Osteocyte (in vitro differentiated cells): ENCODE measurements at places on chromosomes 2 and 18. TPM values are rescaled to one million over a fixed set of nuclear protein-coding genes. Genes with fewer than 3 reads are reported as not detected.

DNA sequence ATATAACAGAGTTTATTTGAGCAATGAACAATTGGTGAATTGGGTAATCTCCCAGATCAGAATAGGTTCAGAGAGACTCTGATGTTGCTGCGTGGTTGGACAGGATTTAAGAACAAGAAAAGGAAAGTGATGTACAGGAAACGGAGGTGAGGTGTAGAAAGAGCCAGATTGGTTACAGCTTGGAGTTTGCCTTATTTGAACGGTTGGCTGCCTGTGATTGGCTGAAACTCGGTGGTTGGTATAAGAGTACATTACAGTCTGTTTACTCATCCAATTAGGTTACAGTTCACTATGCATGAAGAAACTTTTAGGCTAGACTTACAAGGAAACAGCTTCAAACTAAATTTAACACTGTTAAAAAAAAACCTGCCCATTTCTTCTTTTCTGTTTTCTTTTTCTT, 68.0 kb upstream of the CABLES1 start:
- H3K4me1 ChIP-seq: peaks cover 11% of the 10 kb centered on the region
- no peak overlapping the region for H3K27ac ChIP-seq
- DNase-seq: no peak
- H3K4me3 ChIP-seq: no peak overlapping the region

DNA sequence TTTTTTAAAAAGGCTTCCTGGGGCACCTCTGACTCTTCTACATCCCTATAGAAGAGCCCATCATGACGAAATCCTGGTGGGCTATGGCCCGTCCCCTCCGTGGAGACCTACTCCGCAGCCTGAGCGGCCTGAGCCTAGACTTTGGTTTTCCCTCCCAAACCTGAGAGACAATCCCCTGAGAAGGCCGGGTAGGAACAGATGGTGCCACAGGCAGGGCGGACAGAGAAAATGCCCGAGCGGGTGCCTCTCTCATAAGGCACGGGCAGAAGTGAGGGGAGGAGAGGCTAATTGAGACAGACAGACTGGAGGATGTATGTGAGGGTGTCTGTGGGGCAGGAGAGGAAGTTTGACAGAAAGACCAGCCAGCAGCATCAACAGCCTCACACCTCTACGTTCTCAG, 20.2 kb upstream of the SFXN5 start:
- peaks cover 43% of the 10 kb centered on the region for H3K4me1 ChIP-seq
- H3K27ac ChIP-seq: no peak overlapping the region
- peaks cover 10% of the 10 kb centered on the region for H3K36me3 ChIP-seq
- no peak for DNase-seq

GRCh38 chr18:61992285-61992684, 99.5 kb upstream of the RNF152 start:
- peak overlapping the region; percentile 15 for H3K4me3 ChIP-seq
- peaks cover 73% of the 10 kb centered on the region for H3K4me1 ChIP-seq
- peak overlapping the region; percentile 90 for H3K27ac ChIP-seq
- DNase-seq: no peak

DNA sequence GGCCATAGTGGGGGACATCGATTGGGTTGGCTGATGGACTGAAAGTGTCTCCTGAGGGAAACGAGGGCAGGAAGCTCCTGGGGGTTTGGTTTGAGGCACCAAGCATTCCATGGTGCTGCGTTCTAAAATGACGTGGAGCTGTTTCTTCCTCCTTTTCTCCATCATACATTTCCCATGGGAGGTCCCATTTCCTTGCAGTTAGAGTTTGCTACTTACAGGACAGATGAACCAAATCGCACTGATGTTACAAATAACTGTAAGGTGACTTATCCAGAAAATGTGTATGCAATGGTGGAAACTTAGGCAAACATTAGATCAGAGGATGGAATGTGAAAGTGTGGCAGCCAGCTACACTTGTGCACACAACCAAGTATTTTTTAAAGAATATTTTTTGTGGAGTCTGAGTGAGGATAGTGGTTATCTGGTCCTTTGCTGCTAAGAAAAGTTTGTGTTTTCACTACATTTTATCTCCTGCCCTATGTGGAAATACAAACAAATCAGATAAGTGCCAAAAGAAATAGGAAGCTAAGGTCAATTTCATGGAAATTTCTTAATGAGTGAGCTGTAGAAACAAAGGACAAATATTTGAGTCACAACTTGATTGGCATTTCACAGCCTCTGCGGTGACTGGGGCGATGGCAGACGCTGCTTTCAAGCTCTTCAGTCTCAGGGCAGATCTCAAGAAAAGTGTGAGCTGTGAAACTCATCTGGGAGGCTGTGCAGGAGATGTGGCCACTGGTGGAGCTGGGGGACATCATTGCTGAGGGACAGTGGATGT, 256.2 kb downstream of the TSN start:
- H3K4me1 ChIP-seq: no peaks in the 10 kb centered on the region
- DNase-seq: no peak
- H3K36me3 ChIP-seq: no peaks in the 10 kb centered on the region
- H3K4me3 ChIP-seq: no peak overlapping the region

DNA sequence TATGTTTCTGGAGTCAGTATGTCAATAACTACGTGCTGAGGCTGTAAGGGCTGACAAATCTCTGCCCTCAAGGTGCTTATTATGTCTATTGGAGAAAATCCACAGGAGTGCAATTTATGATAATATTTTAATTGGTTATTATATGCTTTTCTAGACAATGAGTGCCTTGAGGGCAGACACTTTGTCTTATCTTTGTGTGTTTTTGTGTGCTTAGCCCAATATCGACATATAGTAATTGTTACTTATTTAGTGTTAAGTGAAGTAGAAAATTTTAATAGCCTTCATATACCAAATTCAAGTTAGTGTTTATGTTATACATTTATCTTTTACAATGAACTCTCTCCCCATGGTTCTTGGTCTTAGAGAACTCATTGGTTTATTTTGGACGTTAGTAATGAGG, 118.9 kb downstream of the WDR7 start:
- H3K27ac ChIP-seq: no peak overlapping the region
- no peaks in the 10 kb centered on the region for H3K27me3 ChIP-seq
- H3K4me1 ChIP-seq: no peaks in the 10 kb centered on the region
- DNase-seq: no peak
- H3K36me3 ChIP-seq: peaks cover 7% of the 10 kb centered on the region

DNA sequence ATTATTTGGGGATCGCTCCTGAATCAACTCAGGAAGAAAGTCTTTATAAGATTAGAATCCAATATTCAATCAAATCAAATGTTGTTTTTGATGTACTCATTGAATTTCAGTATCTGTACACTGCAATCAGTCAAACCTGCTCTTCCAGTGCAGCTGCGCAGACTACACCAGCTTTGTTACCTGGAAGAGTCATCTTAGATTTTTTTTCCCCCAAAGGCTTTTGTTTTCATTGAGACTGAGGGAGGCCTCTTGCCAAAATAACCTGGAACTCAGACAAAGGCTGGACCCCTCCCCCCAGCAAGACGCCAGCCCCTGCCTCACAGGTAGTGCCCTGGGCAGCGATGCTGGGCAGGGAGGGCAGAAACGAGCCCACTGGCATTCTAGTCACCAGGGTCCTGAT, 74.8 kb downstream of the ARHGEF4 start:
- no peak overlapping the region for H3K27ac ChIP-seq
- peaks cover 8% of the 10 kb centered on the region for H3K27me3 ChIP-seq
- no peaks in the 10 kb centered on the region for H3K4me1 ChIP-seq
- H3K36me3 ChIP-seq: no peaks in the 10 kb centered on the region
- peak; percentile 42 for DNase-seq
- no peak overlapping the region for H3K4me3 ChIP-seq

GRCh38 chr2:231012463-231012862, 16.5 kb downstream of the SPATA3 start:
- no peak overlapping the region for H3K27ac ChIP-seq
- H3K4me1 ChIP-seq: no peaks in the 10 kb centered on the region
- no peak for DNase-seq
- no peak overlapping the region for H3K4me3 ChIP-seq
- no peaks in the 10 kb centered on the region for H3K36me3 ChIP-seq

DNA sequence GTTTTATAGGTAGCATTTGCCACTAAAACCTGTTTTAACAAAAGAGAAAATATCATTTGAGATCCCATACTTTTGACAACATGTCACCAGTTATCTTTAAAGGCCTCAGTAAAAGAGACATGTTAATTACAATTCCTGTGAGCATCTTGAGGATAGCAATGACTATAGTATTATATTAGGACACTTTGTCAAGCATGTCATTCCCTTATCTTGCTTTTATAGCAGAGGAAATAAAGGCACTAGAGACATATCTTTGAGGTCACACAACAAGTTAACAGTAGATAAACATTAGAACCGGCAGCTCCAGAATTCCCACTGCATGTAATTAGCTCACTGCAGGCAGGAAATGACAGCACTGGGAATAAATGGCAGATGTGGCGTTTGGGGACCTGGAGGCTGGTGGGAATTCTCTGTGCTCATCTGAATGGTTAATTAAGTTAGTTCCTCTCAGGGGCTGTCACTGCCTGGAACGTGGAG, 25.9 kb downstream of the LYPD6B start:
- no peaks in the 10 kb centered on the region for H3K36me3 ChIP-seq
- H3K4me3 ChIP-seq: no peak overlapping the region
- no peaks in the 10 kb centered on the region for H3K27me3 ChIP-seq

GRCh38 chr2:108348816-108349570, 28.8 kb upstream of the SULT1C4 start:
- peaks cover 3% of the 10 kb centered on the region for H3K27me3 ChIP-seq
- H3K4me1 ChIP-seq: peaks cover 7% of the 10 kb centered on the region
- no peak overlapping the region for H3K27ac ChIP-seq
- no peaks in the 10 kb centered on the region for H3K36me3 ChIP-seq
- no peak for DNase-seq

DNA sequence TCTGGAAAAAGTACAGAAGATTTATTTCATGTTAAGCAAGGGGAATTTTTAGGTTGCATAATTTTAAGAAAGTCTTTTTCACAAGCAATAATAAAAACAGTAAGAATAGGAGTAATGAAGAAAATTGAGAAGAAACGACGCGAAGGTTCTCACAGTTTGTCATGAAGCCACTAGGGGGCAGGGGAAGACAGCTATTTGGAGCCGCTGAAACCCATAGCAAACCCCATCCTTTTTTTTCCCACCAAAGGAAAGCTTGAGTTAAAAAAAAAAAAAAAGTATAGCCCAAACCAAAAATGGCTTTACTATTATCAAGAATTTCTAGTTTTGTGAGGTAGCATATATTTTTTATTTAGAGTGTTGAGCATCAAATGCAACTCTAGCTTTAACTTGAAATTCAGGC, 300.9 kb downstream of the PHLPP1 start:
- H3K4me3 ChIP-seq: no peak overlapping the region
- no peak for DNase-seq
- H3K36me3 ChIP-seq: no peaks in the 10 kb centered on the region
- H3K27ac ChIP-seq: no peak overlapping the region

DNA sequence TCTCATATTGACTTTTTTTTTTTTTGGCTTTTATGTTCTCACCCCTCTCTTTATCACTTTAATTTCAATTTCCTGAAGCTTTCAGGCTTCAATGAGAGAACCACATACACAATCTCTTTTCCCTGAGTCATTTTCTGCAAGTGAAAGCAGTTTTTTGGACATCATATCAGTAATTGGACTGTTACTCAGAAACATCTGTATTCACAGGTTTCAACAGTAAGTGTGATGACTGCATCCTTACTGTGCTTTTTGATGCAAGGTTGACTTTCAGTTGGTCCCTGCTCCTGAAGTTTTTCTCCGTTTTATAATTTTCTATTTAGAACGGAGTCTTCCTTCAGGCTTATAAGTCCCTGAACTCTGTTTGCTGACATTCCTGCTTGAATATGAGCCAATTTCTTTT, 70.5 kb upstream of the CCBE1 start:
- H3K36me3 ChIP-seq: no peaks in the 10 kb centered on the region
- H3K27ac ChIP-seq: no peak overlapping the region
- H3K4me1 ChIP-seq: peaks cover 8% of the 10 kb centered on the region

DNA sequence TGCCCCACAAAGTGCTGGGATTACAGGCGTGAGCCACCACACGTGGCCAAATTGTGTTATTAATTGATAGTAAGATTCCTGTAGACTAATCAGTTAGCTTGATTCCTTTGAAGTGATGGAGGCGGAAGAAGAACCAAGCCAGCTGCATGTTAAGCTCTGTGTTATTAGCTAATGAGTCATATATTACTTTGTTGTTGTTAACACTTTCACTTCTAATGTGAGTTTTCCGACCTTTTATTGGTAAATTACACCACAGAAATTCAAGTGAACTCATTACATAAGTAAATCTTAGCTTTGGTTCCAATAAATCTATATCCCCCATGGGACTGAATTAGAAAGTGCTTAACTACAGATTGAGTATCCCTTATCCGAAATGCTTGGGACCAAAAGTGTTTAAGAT, 20.3 kb downstream of the CHMP1B start:
- H3K4me1 ChIP-seq: no peaks in the 10 kb centered on the region
- no peaks in the 10 kb centered on the region for H3K27me3 ChIP-seq
- no peaks in the 10 kb centered on the region for H3K36me3 ChIP-seq
- no peak overlapping the region for H3K4me3 ChIP-seq
- no peak overlapping the region for H3K27ac ChIP-seq
- no peak for DNase-seq

- peaks cover 46% of the 10 kb centered on the region for H3K36me3 ChIP-seq
- DNase-seq: no peak
- no peak overlapping the region for H3K27ac ChIP-seq
- no peak overlapping the region for H3K4me3 ChIP-seq
- H3K27me3 ChIP-seq: no peaks in the 10 kb centered on the region
These were observed 19.5 kb downstream of the STRADB start for GRCh38 chr2:201470821-201471731.

DNA sequence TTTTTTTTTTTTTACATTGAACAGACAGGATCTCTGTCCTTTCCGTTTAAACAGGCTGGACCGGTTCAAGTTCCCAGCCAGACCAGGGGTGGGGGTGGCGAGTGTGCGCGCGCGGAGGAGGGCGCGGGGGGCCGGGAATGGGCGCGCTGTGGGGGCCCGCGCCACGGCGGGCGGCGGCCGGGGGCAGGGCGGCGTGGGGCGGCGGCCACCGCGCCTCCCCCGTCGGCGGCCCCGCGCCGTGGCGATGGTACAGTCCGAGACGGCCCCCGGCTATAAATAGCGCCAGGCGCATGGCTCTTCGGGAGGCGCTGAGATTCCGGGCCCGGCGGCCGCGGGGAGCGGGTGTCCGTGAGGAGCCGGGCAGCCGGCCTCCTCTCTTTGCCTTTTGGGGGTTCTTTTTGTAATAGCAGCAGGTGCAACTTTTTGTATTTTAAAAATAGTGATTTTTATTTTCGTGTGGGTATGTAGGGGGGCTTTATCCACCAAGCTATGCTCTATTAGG, 430 bp upstream of the CELF4 start:
- H3K4me1 ChIP-seq: peaks cover 14% of the 10 kb centered on the region
- DNase-seq: no peak
- H3K36me3 ChIP-seq: no peaks in the 10 kb centered on the region
- peak overlapping the region; percentile 78 for H3K4me3 ChIP-seq
- H3K27ac ChIP-seq: no peak overlapping the region
- H3K27me3 ChIP-seq: peaks cover 64% of the 10 kb centered on the region

IL1RL2 gene
- 0.21 TPM in 1 of 2 replicates, not detected in the other for total RNA-seq

UGT1A10 gene
- total RNA-seq: not detected in 2 replicates

PSMD14 gene
- total RNA-seq: 38.7 and 39.0 TPM in 2 replicates

ERFE gene
- total RNA-seq: 1.0 and 1.2 TPM in 2 replicates

CHAC2 gene
- total RNA-seq: 1.5 and 2.2 TPM in 2 replicates
